ENCODE measurements at places on chromosomes 12 and 14.

- DNase-seq, result no peak
These were observed 13.5 kb upstream of the KRT8 start for GRCh38 chr12:52918351-52918750.

DNA sequence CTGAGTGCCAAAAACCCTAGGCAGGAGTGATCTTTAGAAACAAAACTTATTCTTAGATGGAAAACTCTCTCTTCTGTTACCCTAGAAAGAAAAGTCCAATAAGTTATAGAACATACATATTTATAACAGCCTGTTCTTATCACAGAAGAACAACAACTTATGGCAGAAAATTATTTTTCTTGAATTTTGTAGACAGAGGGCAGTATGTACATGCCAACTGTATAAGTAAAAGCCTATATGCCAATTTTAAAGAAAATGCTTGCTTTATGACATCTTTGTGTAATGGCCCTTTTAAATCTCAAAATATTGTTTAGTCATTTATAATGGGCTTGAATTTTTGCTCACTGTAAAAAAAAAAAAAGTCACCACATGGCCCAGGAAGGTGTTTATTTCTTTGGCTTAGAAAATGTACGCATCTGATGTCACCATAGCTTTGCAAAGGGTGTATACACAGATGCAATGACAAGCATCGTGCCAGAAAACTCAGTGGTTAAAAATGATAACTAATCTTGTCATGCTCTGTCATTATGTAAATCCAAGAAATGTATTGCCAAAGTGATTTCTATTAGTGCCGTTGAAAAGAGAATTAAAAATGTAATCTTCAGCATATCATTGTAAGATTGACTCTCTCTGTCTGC lies 38.3 kb upstream of the GRIP1 start:
- no peak for DNase-seq

- DNase-seq, result no peak
These were observed 739.1 kb upstream of the ATXN7L3B start for GRCh38 chr12:73798523-73798922.

DNA sequence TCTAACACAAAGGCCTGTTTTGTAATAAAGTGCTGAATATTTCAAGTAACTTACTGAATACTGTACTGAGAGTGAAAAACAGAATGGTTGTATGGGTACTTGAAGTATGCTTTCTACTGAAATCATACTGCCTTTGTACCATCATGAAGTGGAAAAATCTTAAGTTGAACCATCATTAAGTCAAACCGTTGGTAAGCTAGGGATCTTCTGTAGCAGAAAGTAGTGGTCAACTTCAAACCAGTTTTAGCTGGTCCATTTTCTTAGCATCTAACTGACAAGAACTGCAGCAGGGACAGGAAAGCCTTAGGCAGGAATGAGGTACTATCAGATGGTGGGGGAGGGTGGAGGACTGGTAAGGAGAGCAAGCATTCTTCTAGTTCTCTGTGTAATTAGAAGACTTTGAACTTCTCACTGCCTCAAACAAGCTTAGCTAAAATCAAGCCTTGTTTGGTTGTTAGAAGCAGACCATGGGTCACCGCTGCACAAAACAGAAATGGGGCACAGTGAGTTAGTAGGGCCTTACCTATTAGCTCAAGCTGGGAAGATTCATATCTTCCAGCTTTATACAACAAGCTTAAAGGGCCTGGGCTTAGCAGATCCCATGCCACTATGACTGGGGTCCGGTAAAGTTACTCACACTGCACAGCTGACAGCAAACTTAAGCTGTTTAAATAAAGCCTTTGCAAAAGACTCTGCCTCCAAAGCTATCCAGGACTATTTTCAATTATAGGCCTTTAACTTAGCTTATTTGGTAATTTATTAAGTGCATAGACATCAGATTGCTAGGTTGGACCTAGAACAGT lies 73.8 kb downstream of the ACADS start:
- peak; percentile 33 for DNase-seq

- DNase-seq, result peak; percentile 32
These were observed 31.7 kb downstream of the ANO4 start for GRCh38 chr12:100826323-100826722.

- DNase-seq, result no peak
These were observed 97.3 kb downstream of the RIN3 start for GRCh38 chr14:92610849-92611271.

DNA sequence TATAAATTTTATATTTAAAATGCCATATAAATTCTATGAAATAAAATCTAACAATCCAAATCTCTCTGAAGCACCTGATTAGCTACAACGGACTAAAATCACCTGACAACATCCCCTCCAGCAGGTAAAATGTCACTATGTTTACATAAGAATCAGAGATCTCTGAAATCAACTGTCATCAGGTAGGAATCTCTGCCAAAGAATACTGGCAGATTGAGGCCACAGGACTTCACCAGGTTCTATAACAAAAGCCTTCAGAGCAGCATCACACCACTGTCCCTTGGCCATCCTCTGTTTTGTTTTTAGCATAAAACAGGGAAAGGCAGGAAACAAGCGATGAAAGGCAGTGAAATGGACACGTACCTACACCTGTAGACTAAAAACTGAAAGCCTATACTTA lies 22.1 kb downstream of the FGD6 start:
- DNase-seq, result no peak

DNA sequence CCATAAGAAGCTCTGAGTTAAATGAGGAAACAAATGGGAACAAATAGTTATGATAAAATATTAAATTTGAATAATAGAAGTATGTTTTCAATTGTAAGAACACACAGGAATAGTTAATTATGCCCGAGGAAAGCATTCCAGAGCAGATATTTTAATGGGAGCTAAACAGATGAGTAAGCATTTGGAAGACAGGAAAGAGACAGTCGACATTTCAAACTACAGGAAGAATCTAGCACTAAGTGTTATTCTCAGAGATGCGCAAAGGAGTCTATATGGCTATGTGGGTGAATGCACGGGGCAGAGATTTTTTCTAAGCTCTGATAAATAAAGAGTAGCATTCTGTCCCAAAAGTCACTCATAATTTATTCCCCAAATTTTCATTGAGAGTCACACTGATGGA lies 64.5 kb upstream of the SSTR1 start:
- DNase-seq, result no peak

DNA sequence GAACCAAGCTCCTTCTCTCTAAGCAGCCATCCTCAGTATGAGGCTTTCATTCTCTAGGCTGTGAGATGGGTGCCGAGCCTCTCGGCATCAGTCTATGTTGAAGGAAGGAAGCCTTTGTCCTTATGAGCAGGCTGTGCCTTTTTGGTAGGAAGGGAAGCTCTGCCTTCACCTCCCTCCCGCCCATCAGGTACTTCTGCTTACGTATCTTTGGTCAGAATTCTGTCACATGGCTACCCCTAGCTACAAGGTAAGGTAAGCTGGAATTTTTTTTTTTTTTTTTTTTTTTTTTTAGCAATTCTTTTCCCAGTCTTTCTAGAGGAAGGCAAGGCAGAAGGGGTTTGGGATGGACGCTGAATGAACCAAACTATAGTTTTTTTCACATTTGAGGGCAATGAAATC lies 16.9 kb downstream of the BATF start:
- DNase-seq, result no peak

DNA sequence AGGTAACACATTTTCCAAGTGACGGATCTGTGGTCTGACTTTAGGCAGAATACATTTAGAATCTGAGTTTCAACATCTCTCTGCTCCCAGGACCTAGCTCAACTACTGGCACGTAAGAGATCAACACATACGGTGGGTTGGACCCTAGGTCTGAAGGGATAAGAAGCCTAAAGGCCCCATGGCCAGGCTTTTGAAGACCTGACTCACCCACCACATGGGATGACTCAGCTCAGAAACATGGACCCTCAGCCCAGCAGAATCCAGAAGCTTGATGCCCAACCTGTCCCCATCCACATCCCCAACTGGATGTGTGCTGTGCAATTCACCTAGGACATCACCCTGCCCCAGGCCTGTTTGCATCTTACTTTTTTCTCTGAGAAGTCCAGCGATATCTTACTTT lies 770.2 kb downstream of the BCL11B start:
- DNase-seq, result no peak

GRCh38 chr12:69007101-69007854 lies 74.3 kb upstream of the CPM start:
- DNase-seq, result peak; percentile 47

DNA sequence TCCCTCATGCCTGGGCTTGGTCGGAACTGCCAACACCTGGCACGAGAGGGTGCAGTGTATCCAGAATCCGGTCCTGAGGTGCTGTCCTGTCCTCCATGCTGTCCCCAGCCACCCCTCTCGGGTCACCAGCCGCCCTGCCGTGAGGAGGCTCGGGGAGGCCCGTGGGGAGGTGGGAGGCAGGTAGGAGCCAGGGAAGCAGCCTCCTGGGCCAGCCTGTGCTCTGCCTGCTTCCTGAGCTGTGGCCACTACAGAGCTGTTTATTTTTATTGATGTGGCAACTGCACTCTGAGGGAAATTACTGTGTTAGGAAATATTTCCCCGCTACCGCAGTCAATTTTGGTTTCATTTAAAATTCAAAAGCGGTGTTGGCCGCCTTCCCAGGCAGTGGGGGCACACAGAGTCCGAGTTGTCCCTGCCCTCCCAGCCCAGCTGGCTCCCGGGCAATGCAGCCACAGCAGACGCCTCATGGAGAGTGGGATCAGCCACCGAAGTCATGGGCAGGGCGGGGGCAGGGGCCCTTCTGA lies 18.3 kb downstream of the NOC4L start:
- DNase-seq, result no peak

- peak; percentile 72 for DNase-seq
These were observed 16.7 kb downstream of the GRIP1 start for GRCh38 chr12:66662179-66662578.

DNA sequence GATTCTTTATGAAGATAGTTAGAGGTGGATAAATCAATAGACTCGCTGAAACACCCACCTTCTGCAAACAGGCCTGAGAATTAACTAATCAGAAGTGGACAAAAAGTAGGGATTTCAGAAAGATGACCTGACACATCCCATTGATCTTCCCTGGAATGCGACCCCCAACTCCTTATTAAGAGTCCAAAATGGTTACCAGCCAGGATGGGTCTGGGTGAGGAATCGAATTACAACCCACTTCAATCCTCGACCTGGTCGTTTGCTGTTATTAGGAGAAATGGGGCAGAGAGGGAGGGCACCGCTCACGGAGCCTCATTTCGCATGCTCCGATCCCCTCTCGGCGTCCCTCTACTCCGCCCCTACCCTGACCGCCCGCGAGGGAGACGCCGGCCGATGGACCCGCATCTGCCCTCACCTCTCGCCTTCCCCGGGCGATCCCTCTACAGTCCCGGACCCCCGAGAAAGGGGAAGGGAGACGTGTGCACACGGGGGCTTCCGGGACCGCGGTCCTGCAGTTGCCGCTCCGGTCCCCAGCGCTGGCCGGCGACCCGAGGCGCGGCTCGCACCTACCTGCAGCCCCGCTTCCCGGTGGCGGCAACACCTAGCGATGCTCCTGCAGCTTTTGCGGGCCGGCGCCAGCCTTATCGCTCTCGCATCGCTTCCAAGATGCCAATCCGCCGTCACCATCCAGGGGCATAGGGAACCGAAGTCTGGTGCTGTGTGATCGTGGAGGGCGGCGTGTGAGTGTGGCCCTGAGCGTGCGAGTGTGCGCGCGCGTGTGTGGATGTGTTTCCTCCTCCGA lies 69.3 kb upstream of the USP15 start:
- no peak for DNase-seq

- DNase-seq, result no peak
These were observed 48.9 kb upstream of the LRIG3 start for GRCh38 chr12:58969237-58969636.

DNA sequence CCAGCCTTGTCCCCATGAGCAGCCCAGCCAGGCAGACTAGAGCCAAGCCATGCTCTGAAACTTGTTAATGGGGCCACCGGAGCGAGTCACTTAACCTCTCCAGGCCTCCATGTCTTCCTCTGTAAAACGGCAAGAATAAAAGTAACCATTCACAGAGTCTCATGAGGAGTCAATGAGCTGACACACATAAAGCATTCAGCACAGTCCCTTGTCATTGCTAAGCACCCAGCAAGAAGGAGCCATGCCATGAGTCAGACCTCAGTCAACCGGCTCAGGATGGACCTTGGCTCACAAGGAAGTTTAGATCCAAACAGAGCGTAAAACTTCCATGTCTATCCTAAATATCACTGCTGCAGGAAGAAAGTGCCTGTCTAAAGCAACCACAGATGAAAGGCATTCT lies 10.6 kb downstream of the FICD start:
- DNase-seq, result no peak

DNA sequence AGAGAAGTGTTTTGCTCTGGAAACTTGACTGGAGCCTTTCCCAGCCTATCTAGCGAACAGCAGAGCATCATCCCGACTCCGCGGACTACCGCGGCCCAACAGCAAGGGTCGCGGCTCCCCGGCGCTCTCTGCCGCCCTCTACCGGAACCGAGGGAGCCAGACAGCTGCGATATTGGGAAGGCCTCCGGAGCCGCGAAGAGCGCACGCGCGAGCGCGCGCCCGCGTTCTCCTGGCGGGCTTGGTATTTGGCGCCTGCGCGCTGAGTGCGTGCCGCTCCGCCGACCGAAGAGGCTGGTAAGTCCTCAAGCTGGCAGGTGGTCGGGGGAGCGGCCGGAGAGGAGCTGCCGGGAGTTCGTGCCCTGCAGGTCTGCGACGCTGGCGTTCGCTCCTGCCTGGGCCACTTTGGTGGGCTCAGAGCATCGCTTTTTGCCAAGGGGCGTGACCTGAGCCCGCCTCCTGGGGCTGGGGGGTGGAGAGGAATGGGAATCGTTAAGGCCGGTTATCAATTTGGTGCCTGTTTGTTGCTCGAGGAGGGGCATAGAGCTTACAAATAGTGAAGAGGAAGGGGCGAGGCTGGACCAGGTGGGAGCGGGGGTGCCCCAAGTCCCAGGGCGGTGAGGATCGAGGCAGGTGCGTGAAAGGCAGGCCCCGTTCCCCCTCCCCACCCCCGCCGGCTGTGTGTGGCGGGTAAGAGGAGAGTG lies at the start of gene TMEM106C:
Gene TMEM106C, plus strand, starts transcription at position 257 of the 701 bp plus-strand sequence. CDS start 641 bp downstream, outside the sequence.
- peak; percentile 96 for DNase-seq

DNA sequence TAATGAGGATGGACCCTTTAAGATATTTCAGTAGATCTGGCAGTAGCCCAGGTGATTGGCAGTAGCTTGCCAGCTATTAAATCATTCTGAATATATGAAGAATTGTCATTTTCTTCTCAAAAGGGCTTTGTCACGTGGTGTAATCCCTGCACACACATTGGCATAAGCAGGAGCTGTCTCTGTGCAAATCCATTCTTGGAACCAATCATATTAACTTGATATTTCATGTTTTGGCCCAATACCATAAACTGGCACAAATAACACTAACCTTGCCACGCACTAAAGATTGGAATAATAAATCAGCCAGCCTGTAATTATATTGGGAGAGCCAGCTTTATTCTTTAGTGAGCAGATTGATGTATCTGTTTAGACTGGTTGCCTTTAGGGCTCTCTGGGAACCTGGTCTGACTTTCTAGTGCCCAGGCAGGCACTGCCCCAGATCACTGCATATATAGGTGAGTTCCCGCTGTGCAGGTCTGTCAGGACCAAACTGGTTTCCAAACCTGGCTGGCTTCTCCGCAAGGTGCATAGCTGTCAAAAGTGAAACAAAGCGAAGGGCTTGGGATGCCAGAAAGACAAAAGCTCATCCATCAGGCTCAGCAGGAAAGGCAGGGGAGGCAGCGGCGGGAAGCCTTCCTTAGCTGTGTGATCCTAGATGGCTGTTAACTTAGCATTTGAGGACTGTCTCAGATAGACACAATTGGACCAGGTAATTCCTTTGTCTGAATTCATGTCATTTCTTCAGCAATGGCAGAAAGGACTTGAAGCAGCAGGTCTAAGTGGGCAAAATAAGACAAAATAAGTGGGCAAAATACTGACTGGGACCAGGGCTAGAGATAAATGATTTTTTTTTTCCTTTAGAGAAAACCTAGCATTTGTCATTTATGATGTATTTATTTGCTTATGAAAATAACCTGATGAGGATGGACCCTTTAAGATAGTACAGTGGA lies 128.8 kb upstream of the DYRK2 start:
- DNase-seq, result no peak
